ENCODE measurements at places on chromosomes 16 and 17.
A peak's percentile ranks its signal among the peaks of the same experiment; 100 is the strongest.

GRCh38 chr16:67206838-67207248, 7.9 kb downstream of the ELMO3 start:
- DNase-seq = no peak

DNA sequence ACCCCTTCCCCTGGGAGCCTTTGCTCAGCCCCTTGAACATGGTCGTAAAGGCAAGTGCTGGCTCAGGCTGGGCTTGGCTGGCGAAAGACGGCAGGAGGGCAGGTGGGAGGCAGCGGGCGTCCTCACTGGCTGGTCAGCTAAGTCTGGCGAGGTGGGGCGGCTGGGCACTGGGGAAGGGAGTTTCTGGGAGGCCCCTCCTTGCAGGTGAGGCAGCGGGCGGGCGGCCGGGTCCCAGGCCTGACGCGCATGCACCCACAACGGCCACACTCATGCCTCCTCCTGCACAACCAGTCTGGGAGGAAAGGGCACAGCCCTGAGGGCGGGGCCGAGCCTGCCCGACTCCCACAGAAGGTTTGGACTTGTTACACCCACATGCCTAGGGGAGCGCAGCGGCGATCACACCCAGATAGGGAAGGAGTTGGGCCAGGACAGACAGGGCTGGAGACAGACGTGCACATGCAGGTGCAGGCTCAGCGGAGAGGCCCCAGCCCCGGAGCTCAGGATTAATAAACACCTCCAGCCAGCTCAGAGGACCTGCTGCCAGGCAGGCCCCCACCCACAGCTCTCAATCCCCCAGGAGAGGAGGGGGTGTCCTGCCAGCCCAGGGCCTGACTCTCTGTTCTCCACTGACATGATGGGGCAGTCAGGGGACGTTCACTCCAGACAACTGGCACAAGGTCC, at the start of gene EVPL:
EVPL (minus strand) TSS at position 148 of the 681 bp plus-strand sequence; CDS start at position 40, 108 bp downstream.
- DNase-seq = no peak

DNA sequence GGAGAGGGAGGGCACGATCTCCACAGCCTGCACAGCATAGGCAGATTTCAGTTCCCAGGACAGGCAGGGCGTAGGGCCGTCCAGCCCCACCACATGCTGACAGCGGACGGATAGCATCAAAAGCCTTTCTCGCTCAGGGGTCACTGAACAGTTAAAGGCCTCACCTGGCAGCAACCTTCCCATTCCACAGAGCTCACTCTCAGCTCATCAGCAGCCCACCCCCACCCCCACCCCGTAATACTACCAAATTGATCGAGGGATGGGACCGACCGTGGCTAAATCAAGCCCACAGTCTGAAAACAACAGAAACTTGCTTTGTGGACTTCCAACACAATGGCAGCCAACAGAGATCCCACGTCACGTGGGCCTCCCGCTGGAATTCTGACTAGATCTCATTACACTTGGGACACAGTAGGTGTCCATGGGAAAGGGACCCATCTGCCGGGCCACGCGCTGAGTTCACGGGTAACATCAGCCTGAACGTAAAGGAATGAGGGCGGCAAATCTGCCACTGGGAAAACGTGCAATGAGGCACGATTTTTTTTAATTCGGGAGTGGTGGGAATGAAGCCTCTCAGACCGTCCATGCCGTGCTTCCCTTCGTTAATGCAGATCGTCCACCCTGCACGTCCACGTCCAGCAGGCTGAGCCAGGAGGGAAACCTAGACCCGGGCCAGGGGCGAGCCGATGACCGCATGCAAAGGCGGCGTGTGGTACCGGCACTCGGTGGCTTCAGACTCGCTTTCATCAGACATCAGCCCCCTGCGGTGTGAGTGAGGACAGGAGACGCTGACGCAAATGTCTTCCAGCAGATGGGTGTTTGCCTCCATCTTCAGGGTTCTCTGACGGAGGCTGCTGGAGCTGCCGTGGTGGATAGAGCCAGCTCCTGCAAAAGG, 92.1 kb downstream of the TBC1D16 start:
- no peak for DNase-seq

DNA sequence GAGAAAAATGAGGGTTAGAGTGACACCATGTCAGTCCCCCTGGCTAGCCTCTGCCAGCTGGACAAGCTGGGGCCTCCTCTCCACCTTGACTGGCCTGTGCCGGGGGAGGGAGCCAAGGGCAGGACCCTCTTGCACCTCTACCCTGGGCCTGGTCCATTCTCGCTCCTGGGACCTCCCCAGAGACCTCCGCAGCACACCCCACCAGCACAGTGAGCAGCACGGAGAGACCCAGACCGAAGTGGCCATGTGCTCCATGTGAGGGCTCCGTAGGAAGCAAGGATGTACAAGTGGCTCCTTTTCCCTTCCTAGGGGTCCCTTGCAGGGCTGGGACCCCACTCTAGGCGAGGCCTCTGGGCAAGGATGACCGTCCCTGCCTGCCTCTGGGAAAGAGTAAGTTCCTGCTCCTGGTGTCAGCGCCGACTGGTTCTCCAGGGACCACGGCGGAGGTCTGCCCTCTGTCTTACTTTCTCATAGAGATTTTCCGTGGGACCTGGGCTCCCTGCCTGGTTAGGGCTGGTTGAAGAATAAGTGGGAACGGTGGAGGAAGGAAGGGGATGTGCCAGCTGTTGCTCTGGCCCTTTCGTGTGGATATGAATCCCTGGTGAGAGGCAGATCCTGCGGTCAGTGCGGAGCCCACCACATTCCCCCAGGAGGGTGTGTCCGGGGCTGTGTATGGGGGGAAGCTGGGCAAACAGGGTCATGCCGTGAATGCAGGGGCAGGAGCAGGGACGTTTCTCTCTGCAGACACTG, 124.2 kb downstream of the METRNL start:
- DNase-seq = no peak

DNA sequence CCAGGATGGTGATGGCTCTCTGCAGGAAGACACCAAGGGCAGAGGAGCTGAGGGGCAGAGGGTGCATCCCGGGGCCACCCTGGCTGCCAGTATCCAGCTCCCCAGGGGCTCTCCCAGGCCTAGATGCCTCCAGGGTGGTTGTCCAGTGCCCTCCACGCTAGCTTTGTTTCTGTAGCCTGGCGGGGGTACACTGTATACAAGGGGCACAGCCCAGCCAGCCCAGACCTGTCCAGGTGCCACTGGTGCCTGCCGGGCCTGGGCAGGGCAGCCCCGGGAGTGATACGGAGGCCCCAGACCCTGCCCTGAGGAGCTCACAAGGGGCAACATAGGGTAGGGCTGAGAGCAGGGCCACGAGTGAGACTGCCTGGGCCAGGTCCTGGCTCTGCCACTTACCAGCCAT, 14.6 kb upstream of the TRPV3 start:
- no peak for DNase-seq

DNA sequence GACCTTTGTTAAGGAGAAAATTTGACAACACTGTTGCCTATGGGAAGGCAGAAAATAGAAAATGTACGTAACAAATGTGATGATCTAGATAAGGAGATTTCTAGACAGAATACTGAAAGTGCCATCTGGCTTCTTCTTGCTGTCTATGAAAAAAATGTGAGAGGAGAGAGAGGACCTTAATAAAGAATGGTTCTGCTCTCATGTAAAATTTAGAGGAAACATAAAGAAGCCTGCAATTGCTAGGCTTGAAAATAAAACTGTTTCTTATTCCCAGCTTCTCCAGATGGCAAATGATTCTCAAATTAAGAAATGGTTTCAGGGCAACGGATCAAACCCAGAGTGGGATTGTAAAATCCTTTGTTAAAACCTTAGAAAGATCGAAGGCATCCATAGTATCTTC, 128.5 kb downstream of the CDK5R1 start:
- DNase-seq = no peak

GRCh38 chr16:81041696-81042095, 6.1 kb downstream of the ATMIN start:
- DNase-seq = no peak

- DNase-seq = no peak
Observed at GRCh38 chr17:79814974-79815835, 18.3 kb upstream of the CBX8 start.

DNA sequence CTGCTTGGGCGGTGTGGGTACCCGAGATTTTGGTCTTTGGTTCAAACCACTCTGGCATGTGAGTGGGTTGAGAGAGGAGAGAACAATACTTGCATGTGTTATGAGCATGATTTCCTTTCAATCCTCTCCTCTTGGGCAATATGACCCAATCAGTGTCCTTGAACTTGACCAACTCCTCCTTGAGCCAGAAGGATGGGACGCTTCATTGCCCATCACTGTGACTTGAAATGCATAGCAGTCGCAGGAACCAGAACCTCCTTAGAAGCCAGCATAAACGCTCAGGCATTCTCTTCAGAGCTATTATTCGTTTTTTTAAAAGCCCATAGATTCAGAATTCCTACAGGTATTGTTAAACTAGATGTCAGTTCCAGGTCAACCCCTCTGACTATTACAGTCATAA, 367.4 kb downstream of the HAPSTR1 start:
- no peak for DNase-seq

DNA sequence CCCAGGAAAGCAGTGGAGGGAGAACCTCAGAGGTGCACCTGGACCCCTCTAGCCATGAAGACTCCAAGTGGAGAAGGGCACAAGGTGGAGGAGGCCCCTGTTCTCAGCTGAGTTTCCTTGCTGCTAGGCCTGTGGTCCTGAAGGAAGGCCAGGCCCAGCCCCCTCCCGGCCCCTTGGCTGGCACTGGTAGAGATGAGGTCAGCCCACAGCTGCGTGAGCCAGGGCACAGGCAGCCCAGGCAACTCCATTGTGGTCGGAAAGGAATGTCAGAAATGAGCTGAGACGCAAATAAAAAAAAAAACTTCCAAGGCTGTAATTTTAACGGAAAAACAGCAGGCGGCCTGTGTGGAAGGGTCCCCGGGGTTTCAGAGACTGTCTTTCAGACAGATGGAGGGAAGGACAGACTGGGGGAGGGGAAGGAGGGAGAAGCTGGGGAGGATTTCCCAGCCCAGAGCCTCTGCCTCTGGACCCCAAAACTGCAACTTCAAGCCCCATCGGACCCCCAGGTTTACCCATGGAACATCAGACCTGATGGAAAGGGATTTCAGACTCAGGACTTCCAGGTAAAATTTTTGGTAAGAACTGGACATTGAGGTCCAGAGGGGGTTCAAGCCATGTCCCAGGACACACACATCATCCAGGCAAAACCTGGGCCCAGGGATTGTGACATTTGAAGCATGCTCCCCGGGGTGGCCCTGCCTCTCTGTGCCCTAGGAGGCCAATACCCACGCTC, 25.6 kb upstream of the MRPS23 start:
- peak; percentile 97 for DNase-seq

GRCh38 chr16:12546918-12547607, 256.6 kb downstream of the CPPED1 start:
- DNase-seq = no peak

DNA sequence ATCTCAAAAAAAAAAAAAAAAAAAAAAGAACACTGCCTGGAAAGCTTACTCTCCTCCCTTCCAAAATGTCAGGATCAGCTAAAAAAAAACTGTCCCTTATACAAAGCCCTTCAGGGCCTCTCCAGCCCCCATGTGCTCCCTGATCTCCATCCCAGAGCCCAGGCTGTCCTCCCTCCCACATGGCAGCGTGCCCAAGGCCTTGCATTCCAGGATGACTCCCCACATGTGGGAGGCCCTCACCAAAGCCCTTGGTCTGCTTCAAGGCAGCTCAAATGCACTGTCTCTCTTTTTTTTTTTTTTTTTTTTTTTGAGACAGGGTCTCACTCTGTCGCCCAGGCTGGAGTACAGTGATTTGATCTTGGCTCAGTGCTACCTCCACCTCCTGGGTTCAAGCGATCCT, 2.3 kb downstream of the FDXR start:
- no peak for DNase-seq

All from retinal pigment epithelial cell (primary cell).